ENCODE measurements at places on chromosomes 1 and 21.

DNA sequence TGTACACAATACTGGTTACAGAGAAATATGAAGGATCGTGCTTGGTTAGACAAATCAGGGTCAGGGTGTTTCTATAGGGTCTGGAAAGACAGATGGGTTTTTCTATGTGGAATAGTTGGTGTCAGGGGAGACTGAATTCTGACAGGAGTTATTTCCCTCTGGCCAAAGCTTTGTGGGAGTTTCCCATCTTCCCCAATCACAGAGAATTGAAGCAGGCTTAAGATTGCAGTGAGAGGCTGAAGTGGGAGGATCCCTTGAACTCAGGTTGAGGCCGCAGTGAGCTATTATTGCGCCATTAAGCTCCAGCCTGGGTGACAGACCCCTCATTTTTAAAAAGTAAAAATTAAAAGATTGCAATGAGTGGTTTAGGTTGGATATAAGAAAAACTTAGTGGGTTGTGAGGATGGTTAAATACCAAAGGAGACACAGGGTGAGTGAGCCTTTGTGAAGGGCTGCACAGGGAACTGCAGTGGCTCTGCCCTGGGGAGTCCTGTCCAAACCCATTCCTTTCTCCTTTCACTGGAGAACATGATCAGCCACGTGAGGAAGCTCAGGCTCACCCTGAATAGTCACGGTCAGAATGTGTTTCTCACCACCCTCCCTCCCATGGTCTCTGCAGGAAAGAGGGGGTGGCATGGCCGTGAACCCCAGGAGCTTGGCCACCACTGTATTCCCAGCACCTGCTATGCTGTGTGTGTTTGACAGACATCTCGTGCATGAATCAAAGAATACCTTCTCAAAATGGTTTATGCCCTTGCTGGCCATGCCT, 101.2 kb downstream of the INTS7 start:
- no peak for DNase-seq

DNA sequence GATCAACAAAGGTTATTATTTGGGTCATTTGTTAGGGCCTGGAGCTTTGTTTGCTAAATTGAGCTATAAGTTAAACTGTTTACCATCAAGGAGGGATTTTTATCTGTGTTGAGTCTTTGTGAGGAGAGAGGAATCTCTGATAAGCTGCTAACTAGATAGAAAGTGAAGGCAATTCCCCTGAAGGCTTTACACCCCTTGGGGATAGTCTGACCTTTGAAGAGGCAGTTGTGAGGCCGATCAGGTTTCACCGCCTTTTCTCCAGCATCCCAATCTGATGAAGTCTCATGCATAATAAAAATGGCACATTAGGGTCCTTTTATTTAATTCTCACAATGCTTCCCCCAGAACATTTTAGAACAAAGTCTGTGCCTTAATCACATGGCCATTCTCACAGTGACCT, 21.8 kb downstream of the C1orf21 start:
- no peak for DNase-seq

DNA sequence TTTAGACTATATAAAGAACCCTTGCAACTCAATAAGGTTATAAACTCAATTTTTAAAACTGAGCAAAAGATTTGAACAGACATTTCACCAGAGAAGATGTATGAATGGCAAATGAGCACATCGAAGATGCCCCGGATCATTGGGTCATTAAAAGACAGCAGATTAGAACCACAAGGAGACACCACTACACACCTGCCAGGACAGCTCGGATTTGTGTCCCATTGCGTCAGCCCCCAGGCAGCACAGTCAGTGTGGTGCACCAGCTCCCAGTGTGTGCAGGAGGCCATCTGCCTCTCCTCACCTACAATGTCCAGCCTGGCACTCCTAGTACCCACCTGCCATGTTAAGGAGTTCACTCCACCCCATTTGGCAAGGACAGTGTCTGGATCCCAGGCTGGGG, 61.1 kb upstream of the LRP8 start:
- DNase-seq = no peak

- no peak for DNase-seq
Observed at GRCh38 chr21:31732597-31733550, 956 bp upstream of the SCAF4 start.

DNA sequence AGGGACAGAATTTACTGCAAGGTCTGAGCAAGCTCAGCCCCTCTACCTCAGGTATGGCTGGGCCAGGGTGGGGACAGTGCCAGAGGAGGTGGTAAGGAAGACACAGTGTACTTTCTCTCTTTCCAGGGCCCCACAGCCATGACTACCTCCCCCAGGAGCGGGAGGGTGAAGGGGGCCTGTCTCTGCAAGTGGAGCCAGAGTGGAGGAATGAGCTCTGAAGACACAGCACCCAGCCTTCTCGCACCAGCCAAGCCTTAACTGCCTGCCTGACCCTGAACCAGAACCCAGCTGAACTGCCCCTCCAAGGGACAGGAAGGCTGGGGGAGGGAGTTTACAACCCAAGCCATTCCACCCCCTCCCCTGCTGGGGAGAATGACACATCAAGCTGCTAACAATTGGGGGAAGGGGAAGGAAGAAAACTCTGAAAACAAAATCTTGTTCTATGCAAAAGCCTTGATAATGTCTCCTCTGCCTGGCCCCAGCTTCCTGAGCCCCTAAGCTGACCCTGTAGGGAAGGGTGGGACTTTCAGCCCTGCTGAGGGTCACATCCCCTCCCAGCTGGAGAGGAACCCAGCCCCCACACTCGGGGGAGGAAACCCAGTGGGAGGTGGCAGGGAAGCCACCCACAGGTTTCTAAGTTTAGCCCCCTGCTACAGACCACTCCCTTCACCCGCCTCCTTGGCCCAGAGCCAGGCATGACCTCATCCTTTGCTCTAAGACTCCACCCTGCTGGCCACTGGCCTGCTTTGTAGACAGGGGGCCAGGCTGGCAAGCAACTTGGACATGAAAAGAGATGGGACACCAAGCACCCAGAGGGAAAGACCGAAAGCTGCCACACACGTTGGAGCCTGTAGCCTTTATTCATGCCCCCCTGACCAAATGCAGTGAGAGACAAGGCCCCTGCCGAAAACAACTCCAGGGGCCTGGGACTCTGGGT, 6.4 kb downstream of the RHOC start:
- DNase-seq = peak; percentile 93

DNA sequence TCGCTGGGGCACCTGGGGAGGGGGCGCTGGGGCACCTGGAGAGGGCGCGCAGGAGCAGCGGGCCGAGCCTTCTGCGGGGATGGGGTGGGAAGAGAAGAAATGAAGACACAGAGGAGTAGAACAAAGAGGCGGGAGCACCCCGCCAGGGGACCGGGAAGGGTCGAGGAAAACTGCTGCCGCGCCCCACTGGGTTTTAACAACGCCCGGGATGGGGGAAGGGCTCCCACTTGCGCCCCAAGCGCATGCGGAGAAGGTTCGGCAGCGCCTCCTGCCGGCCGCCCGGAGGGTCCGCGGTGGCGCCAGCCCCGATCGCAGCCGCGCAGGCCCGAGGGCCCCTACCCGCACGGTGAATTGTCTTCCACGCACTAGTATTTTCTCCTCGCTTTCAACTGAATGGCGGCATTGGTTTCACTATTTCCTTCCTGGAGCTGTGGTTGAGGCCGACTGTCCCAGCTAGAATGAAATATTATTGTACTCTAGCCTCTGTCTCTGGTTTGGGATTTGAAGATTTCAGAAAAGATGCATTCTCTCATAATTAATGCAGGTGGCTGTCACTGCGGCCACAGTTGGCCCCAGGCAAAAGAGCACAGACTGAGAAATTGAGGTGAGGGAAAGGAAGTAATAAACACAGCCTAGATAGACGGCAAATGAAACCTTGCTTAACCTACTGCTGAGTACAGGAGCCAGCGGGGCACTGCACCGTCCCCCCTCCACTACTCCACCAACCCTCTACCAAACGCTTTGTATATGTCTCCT, 57.3 kb downstream of the MAB21L3 start:
- DNase-seq = peak; percentile 75

DNA sequence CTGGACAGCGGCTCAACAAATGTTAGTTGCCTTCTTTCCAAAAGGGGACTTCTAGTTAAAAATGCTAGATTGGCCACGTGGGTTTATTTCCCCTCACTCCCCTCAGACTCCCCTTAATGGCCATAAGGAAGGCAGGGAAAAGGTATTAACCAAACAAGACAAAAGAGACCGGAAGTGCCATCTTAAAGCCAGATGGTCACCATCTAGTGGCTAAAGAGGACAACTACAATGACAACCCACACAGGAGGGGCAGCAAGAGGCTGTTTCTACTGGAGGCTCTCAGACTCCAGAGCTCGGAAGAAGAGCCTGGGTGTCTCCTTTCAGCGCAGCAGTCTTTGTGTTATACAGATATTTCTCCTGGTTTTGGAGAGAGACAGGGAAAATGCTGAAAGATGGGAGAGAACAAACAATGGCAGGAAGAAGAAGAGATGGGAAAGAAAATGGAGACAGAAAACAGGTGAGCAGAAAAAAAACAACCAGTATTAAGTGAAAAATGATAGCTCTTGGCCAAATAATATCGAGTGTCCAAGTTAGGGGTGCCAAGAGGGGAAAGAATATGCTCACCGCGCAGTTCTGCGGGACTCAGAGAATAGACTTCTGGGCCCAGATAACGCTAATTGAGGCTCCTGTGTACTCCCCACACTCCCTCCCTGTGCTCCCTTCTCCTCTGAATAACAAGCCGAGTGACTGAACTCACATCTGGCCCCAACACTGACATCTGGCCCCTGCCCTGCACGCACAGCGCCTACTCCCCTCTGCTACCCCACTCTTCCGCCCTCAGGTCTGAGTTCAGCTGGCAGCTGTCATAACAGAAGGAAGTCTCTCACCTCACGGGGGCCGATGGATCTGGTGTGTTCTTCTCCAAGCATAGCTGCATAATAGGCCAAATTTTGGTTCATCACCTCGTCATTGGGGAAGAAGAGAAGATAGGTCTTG, 9.6 kb downstream of the P3H1 start:
- DNase-seq = no peak

DNA sequence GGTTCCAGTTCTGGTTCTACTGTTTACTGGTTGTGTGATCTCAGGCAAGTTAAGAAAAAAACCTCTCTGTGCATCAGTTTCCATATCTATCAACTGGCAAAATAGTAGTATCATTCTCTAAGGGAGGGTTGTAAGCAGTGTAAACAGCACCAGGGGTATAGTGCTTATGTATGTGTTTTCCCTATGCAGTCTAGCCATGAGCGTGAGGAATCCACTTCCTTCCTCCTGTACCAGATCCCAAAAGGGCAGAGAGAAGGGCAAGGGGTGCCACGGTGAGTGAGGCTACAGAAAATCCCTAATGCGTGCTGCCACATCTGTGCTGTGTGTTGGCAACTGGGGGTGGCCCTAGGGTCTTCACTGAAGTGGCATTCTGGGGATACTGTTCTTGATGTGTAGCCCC, 18.4 kb upstream of the RNF19B start:
- no peak for DNase-seq

GRCh38 chr1:81505831-81506230, 294.9 kb upstream of the ADGRL2 start:
- no peak for DNase-seq

- no peak for DNase-seq
Observed at GRCh38 chr1:188023206-188023605, 1194.5 kb downstream of the PLA2G4A start.

DNA sequence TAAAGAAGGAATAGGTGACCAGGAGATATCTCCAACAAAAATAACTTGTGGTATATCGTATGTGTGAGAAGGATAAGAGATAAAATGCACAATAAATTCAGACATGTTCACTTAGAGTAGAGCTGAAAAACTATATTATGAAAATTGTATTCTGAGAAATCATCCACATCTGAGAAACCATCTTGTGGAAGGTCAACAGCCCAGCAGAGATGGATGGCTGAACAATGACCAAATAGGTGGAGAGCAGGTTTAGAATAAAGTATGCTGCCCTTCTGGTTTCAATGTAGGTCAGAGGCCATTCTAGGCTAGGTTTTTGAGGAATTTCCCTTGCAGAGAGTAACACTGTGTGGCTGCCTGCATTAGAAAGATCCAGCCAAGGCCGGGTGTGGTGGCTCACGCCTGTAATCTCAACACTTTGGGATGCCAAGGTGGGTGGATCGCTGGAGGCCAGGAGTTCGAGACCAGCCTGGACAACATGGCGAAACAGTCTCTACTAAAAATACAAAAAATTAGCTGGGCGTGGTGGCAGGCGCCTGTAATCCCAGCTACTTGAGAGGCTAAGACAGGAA, 8.8 kb upstream of the UAP1 start:
- no peak for DNase-seq

- no peak for DNase-seq
Observed at GRCh38 chr1:211328084-211328694, 1.6 kb downstream of the TRAF5 start.

DNA sequence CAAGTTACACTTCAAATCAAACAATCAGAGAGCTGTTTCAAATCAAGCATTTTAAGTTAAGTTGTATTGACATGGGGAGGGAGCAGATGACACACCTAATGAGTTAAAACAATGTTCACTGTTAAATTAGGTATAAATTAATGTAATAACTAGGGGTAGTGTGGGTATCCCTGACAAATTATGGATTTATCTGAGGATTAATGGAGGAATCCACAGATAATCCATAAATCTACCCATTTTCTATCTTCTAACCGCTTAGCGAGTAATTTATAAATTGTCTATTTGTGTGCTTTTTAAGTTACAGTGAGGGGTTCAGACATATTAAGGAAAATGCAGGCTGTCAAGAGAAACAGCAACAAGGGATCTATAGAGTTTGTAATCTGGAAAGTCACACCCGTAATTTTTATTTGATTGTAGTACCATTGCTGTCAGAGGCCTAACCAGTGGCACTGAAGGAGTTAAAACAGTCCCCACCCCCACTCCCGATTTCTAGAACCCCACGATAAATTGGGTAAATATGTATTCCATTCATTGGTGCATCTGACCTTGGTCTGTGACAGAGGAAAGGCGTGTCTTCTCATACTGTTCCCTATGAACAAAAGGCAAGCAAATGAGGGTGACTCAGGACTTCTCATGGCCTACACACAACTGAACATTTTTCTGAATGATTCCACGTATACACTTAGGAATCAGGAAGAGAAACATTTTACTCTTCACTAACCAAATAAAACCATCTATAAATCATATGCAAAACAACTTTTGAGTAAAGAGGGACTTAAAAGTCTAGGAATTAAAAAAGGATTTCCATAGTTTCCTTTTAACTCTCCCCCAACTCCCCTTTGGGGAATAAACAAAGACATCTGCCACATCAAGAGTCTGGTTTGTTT, 7.4 kb downstream of the IRF2BP2 start:
- peak; percentile 75 for DNase-seq

DNA sequence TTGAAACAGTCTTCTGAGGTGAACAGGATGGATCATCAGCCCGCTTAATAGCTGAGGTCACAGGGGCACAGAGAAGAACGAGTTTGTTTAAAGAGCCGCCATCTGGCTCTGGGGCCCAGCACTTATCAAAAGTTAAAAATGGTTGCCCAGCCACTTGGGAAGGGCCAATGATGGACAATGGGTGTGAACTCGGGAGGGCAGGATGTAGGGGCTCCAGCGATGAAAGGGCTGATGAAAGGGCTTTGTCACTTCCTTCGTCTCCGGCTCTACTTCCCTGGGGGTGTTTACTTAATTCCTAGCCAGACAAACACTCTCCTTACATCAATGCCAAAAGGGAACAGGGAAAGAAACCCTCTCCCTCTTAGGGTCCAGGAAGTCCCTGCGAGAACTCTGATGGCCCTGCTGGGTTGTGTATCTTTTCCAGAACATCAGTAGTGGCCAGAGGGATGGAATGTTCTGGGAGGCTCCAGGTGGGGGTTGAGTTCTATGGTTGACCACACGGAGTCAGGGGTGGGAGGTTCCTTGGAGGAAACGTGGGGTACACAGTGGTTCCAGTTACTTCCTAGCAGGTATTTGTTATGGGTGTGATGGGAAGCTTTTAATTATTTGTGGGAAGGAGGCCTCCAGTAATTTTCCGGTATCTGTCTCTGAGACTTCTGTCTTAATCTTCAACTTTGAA, 9.0 kb upstream of the ABCG1 start:
- DNase-seq = no peak

Data from lower leg skin (tissue), 4 donors.